ENCODE measurements at places on chromosomes 2 and 18. TPM values are rescaled to one million over a fixed set of nuclear protein-coding genes. Genes with fewer than 3 reads are reported as not detected.

The ALK gene
- total RNA-seq, result not detected

The GPR17 gene
- total RNA-seq, result not detected

The LHCGR gene
- total RNA-seq, result not detected

GRCh38 chr2:19949071-19949470 is 40.8 kb downstream of the WDR35 start:
- DNase-seq, result peak; percentile 42

- no peak for DNase-seq
These were observed 619.3 kb downstream of the TRIB2 start for GRCh38 chr2:13335862-13336535.

GRCh38 chr2:119062652-119063051 is 95.9 kb downstream of the C1QL2 start:
- DNase-seq, result no peak

DNA sequence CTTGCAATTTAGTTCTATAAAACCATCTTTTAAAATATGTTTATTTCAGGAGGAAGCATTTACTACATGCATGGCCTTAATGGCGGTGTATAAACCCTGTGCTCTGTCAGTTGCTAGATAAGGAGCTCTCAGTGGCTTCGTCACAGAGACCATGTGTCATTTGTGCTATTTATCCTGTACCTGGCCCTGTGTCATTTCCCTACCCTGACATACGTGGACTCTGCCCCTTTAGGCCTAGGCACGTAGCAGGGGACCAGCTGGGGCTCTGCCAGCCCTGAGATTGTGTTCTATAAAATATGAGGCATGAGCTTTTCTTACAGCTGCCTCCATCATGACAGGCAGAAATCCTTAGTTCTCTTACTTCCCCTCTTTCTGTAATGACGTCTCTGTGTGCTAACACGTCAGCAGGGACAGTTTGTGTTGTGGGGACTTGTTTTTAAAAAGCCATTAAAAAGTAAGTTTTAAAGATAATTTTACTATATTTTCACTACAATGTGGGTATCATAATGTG is 88.0 kb downstream of the ITGB1BP1 start:
- DNase-seq, result no peak

GRCh38 chr2:122831649-122832048 is 1076.2 kb downstream of the TSN start:
- no peak for DNase-seq

- DNase-seq, result no peak
These were observed 16.6 kb downstream of the DPP4 start for GRCh38 chr2:162057426-162057825.

Data from LHCN-M2 (cell line).